ENCODE measurements at places on chromosomes 4 and X.

- DNase-seq: peak; percentile 56
Measured at GRCh38 chr4:157075811-157076577, at the start of gene GLRB. Gene GLRB, plus strand, starts transcription at chr4:157076150. Its CDS starts 1,875 bp downstream, at chr4:157078025.

GRCh38 chr4:143085224-143085623 lies 99.5 kb upstream of the USP38 start:
- DNase-seq: peak; percentile 9

- DNase-seq: no peak
Measured at GRCh38 chr4:23422878-23423277, 467.0 kb downstream of the PPARGC1A start.

- DNase-seq: no peak
Measured at GRCh38 chrX:13719192-13719856, 15.1 kb downstream of the TRAPPC2 start.

- no peak for DNase-seq
Measured at GRCh38 chr4:2443061-2443730, 24.4 kb downstream of the CFAP99 start.

DNA sequence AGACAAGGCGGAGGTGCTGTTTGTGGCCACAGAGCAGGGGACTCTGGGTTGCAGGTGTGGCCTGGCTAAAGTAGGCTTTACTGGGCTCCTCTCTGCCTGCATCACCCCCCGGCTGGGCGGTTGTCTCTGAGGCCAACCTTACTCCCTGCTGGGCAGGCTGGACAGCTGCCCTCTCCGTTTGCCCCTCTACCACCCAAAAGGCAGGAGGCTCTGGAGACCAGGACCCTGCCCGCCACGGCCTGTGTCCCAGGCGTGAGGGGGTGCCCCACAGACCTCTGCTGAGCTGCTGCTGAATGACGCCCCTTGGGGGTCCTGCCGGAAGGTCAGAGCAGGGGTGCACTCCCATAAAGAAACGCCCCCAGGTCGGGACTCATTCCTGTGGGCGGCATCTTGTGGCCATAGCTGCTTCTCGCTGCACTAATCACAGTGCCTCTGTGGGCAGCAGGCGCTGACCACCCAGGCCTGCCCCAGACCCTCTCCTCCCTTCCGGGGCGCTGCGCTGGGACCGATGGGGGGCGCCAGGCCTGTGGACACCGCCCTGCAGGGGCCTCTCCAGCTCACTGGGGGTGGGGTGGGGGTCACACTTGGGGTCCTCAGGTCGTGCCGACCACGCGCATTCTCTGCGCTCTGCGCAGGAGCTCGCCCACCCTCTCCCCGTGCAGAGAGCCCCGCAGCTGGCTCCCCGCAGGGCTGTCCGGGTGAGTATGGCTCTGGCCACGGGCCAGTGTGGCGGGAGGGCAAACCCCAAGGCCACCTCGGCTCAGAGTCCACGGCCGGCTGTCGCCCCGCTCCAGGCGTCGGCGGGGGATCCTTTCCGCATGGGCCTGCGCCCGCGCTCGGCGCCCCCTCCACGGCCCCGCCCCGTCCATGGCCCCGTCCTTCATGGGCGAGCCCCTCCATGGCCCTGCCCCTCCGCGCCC lies 920 bp downstream of the HTT-AS start:
- peak; percentile 30 for DNase-seq

DNA sequence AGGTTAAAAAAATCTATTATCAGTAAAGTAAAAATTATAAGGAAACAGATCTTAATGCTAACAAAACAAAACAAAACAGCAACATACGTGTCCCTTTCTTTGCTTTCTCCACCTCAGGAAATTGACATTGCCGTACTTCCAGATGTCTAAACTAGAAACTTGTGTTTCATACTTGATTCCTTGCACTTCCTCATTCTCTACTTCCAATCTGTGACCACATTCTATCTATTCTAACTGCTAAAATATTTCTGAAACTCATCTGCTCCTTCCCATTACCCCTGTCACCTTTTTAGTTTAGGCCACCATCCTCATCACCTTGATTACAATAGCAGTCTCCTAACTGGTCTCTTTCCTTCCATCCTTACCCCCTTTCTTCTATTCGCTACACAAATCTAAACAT lies 22.5 kb upstream of the RPA4 start:
- no peak for DNase-seq

DNA sequence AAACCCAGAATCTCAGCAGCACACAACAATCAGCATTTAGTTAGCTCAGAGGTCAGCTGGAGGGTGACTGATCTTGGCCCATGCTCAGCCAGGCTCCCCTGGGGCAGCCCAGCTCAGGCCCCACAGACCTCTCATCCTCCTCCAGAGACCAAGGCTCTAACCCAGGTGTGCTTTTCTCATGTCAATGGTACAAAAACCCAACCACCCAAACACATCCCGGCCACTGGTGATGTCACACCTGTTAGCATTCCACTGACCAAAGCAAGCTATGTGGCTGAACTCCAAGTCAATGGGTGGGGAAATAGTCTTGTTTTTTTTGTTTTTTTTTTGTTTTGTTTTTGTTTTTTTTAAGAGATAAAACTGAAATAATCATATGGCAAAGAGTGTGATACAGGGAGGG lies 77.5 kb downstream of the CYTL1 start:
- no peak for DNase-seq

DNA sequence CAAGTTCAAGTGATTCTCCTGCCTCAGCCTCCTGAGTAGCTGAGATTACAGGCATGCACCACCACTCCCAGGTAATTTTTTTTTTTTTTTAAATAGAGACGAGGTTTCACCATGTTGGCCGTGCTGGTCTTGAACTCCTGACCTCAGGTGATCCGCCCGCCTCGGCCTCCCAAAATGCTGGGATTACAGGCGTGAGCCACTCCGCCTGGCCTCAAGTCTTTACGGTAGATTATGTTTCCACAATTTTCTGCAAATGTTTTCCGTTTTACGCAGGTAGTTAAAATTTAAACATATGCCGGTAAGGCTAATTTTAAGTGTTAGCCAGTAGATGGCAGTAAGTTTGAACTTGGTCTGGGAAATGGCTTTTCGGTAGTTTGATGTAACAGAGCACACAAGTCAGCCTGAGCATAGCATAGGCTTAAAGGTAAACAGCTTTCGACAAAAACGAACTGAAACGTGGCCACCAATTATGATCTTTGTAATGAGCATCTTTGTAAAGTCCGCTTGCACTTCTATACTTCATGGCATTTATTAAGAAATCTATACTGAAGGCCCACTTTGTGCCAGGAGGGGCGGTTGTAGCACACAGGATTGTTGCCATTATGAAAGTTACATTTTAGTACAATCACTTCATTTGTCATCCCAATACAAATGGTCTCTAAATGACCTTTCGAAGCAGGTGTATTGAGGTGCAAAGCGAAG lies 31.1 kb downstream of the CCKAR start:
- peak; percentile 80 for DNase-seq

- DNase-seq: no peak
Measured at GRCh38 chr4:76673362-76673761, 224.6 kb downstream of the SOWAHB start.

DNA sequence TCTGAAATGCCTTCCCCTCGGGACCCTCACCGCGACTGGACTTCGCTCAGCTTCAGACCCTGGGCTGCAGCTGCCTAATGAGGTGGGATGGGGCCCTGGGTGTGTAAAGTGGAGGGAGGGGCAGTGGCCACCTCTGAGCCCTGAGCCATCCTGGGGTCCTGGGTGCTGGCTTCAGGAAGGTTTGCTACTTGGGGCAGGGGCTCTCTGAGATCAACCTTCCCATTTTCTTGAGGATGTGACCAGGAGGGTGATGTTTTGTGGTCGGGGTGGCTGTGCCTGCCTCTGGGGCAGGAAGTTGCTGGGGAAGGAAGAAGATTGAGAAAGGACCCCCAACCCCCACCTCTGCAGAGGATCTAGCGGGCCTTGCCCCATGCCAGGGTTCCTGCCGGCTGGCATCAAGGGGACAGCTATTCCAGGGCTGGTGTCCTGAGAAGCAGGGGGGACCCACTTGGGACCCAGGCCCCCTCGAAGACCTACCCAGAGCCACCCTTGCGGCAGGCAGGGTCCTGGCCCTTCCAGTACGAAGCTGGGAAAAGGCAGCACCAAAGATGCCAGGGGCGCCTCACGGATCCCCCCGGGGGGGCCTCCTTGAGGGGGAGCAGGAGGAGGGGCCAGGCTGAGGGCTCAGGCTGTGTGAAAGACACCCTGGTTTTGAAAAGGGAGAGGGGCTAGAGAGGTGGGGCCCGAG lies 6.5 kb downstream of the SH3BP2 start:
- DNase-seq: no peak

GRCh38 chr4:100907465-100908454 lies 389.9 kb upstream of the EMCN start:
- DNase-seq: peak; percentile 35

DNA sequence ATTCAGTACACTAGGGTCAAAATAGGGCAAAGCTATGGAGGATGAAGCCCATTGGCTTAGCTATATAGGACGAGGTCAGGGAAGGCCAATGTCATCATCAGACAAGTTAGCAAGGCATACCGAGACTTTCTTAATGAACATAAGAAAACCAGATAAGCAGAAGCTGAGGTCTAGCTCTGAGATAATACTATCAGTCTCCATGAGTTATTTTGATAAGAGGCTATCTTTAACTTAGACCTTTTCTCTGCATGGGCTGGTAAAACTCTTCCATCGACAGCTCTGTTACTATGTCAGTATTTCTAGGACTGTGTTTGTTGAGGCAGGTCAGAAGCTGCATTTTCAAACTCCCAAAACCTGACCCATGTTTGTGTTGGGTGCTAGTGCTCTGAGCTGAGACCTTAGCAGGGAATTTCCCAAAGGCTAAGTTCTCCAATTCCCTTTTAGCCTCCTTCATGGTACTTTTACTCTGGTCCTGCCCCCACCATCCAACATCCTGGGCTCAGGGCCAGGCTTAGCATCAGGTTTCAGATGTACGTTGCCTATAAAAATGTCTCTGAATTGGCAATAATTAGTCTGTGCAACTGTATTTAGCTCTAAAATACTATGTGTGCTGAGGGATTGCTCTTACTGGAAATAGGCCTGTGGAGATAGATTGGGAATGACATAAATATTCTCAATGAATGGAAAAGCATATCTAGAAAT lies 29.3 kb upstream of the LRAT start:
- DNase-seq: peak; percentile 27

- no peak for DNase-seq
Measured at GRCh38 chrX:20500171-20500865, 233.6 kb upstream of the RPS6KA3 start.

- DNase-seq: no peak
Measured at GRCh38 chr4:169675825-169676224, 55.4 kb downstream of the CLCN3 start.

DNA sequence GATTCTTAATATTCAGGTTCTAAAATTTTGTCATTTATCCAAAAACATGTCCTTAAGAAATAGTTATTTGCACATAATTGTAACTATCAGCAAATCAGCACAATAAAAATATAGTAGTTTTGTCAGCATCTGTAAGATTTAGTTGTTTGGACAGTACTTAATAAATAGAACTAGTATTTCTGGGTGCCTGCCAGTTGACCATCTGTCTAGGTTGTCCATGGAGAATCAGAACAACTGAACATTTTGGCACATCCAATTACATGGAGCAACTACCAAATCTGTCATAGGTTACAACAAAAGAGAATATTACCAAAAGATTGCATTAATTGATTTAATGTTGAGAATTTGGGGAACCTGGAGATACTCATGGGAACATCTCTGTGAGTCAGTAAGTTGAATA lies 305.5 kb upstream of the TACR3 start:
- DNase-seq: no peak

DNA sequence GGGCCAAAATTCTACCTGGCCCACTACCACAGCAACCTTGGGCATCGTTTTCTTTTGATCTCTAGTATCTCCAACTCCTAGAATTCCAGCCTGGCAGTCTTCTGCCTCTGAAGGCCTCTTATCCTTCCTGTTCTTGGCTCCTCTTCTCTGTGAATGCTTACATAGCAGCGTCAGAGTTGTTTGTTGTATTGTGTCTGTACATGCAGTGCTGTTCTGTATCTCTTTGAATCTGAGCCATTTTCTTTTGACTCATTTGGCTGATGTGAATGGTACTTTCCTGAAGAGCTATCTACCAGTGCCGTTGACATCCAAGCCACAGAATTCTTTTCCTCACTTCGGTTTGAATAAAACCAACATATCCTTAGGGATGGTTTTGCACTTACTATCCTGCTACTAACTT lies 79.2 kb downstream of the TMEM164 start:
- no peak for DNase-seq

DNA sequence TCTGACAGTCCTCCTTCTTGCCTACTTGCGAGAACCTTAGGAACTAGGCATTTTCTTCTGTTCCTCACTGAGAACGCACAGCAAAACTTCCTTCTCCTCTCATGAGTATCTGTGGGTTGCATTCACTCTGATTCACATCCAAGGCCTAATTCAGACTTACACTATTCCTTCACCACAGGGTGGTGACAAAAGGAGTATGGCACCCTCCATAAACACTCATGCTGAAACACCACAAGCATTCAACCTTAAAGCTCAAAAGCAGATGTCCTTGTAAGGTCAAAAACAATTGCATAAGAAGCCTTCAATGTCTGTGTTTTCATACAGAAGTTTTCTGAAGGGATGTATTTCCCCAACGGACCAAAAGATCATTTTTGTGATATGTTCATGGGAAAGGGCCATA lies 147.3 kb downstream of the CORIN start:
- no peak for DNase-seq

- no peak for DNase-seq
Measured at GRCh38 chr4:159983082-159983481, 880.2 kb downstream of the RAPGEF2 start.

GRCh38 chrX:42027367-42028000 lies 104.1 kb upstream of the CASK start:
- no peak for DNase-seq

- DNase-seq: no peak
Measured at GRCh38 chr4:163895378-163896005, 401.0 kb downstream of the TMA16 start.

DNA sequence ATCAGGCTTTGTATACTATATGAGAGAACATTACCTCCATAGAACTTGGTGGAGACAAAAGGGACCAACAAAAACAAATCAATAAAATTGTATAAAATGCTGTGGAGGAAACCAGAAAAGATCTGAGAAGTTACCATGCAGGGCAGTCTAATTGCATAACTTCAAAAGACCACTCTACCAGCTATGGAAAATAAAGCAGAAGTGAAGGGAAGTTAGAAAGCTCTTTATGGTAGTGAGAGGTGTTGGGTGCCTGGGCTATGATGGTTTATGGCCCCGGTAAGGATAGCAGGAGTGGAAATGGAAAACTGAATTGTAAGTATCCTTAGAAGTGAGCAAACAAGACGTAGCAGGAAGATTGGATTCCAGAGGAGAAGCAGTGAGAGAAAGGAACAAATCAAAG lies 3.1 kb downstream of the TMEM184C start:
- no peak for DNase-seq

DNA sequence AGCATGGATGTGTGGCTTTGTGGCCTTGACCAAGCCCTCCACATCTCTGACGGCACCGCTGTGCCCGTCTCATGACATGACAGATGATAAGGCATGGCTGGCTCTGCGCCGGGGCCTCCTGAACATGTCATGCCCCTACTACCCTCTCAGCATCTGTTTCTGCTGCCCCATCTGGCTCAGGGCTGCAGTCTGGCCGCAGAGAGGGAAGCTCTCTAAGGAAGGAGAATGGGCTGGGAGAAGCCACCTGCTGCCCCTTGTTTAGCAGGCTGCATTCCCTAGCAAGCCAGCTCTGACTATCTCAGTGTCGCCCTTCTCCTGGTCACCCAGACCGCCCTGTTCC lies 7.2 kb downstream of the ZNF185 start:
- no peak for DNase-seq
